ENCODE measurements at places on chromosomes 12 and 14.

- DNase-seq: no peak
Observed at GRCh38 chr12:120468325-120468820, 1.2 kb downstream of the SRSF9 start.

DNA sequence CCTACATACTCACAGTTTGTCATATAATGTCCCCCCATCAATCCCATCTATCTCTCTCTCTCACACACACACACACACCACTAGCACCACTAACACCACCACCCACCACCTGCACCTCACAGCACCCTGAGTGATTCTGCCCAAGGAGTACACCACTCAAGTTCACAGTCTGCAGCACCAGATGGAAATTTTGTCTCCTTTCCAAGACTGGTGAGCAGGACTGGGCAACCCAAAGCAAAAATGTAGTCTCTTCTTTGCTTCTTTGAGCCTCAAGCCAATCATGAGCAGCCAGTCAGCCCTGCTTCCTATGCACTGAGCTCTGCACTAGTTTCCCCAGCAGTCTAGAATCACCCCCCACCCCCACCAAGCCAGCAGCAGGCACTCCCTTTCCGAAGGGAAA lies 15.0 kb upstream of the ARMH4 start:
- DNase-seq: no peak

DNA sequence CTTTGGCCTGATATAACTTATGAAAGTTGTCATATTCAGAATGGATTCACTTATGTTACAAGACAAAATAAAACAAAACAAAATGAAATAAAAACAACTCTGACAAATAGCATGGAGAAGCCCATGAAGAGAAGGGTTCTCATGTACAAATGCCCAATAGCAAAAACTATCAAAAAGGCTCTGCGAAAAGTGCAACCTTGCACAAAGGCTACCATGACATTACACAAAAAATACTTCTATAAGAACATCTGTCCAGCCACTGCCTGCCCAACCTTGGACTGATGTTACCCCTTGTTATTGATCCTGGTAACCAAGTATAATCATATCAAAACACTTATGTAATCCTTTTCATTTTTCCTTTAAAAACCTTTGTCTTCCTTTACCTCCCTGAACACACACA lies 213.0 kb downstream of the ATP23 start:
- DNase-seq: no peak

DNA sequence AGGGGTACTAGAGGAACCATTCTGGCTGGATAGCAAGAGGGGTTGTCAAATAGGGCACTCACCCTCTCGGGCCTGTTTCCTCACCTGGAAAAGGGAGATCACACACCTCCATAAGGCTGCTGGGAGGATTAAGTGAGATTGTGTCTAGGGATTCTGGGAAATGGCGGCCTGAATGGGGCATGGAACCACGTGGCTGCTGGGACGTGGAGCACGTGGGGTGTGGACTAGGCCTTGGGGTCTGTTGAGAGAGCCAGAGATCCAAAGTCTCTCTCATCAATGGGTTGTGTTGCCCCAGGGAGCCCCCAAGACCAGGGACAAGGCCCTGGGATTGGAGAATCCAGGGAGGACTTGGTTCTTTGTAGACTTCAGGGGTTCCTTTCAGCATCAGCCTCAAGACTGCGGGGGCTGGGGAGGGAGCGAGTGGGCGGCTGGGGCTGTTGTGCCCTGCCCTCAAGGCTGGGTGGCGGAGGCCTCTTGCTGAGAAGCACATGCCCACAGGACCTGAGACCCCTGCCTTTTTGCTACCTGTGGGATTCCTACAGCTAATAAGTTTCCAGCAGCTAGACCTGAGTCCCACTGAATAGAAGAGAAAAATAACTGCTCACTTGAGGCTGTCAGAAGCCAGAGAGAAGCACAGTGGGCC lies 3.4 kb upstream of the MYL2 start:
- no peak for DNase-seq

DNA sequence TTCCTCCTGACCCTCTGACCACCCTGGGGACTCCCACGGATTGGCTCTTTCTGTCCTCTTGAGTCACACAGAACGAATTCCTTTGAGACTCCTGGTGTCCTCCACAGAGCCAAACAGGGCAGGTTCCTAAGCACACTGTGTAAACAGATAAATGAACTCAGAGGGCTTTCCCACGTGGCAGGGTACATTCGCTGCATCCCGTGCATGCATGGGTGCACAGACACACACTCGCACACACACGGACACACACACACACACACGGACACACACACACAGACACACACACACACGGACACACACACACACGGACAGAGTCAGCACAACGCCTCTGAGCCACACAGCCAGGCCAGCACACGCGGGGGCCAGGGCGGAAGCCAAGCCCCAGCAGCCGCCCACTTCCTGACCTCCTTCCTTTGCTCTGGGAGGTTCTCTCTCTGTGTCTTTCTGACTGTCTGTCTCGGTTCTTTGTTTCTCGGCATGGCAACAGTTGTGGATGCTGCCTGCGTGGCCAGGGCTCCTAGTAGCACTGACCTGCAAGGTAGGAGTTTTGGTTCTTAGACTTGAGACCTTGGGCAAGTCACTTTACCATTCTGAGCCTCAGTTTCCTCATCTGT lies 706 bp downstream of the CRACR2A start:
- peak; percentile 27 for DNase-seq

- DNase-seq: no peak
Observed at GRCh38 chr14:68541178-68541896, 251.5 kb downstream of the ZFP36L1 start.

DNA sequence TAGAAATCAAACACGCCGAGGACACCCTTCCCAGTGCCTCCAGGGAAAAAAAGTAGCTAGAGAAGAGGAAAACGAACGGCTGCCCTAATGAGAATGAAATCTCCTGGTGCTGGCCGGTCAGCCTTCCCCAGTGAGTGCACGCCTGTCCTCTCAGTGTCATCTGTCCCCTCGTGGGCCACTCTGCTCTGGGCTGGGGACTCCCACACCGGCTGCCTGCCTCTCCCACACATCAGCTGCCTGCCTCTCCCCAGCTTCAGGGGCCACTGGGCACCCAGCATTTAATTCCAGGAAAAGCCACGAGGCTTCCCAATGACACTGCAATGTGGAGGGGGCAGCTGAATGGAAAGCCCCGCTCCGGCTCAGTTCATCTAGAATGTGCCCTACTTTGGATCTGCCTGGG lies 59.0 kb downstream of the CCDC85C start:
- no peak for DNase-seq

DNA sequence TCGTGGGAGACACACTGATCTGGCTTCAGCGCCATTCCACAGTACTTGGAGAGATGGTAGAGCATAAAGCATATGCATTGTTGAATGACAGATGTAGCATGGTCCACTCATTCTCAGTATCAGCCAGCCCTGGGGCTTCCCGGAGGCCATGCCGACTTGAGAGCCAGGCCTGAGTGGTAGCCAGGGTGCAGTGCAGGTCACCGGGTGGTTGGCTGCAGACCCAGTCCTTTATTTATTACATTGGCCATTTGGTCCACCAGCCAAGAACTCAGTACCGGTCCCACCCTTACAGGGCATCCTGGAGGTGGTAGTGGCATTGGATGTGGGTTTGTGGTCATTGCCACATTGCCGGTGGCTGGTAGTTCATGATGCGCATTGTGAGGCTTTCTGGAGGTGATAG lies 121.6 kb upstream of the RTL1 start:
- no peak for DNase-seq

DNA sequence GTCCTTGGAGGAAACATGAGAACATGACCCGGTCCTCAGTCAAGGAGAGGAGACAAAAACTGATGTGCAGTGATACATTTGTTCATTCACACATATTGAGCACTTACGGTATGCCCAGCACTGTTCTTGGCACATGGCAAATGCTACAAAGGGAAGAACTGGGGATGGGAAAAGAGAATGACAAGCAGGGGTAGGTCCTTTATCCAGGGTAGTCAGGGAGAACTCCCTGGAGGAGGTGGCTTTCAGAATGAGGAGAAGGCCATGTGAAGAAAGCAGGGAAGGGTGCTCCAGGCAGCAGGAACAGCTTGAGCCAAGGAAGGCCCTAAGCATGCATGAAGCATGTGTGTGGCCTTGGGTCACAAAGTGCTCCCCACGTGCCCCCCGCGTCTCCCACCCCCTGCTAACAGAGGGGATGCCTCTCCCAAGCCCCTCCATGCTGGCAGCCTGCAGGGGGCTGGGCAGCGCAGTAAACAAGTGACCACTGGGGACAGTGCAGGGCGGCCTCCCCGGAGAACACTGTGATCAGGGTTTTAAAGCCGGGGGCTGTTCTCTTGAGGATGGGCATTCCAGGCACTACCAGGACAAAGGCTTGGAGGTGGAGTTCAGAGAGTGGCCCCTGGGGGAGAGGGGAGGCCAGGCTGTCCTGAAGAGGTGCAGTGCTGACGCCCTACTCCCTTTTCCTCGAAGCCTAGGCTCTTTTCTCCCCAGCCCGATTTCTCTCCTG lies 71.0 kb downstream of the PHETA1 start:
- no peak for DNase-seq

- DNase-seq: no peak
Observed at GRCh38 chr12:7934091-7934888, 1.7 kb downstream of the SLC2A3 start.

DNA sequence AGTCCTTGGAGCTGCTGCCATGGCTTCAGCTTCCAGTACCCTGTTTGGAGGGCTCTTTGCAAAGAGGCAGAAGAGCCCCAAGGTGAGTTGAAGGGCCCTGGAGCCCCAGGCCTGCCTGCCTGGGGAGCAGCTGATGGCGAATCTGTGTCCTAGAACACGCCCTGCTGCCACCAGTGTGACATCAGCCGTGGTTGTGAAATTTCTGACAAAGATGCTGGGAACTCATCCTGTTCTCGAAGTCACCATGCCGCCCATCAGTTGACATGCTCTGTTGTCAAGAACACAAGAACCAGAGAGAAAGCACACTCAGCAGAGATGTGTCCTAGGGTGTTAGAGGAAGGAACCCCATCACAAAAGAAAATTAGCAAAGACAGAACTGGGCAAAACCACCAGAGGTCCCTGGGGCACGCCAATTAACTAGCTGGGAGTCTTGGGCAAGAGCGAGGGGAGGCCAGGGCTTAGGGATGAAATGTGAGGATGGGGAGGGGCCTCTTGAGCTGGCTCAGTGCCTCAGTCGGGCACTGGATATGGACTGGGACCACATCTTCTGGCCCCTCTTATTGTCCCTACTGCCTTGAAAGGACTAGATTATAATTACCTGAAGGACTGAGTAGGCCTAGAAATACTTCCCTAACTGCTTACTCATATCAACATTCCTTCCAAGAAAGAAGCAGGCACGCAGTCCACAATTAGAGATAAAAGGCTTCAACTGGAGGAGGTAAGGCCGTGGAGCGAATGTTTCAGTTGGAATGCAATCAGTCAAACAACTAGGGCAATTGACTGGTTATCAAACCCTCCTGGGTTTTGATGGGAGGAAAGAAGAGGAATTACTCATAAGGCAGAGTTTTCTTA lies 163.1 kb downstream of the CACNA1C start:
- no peak for DNase-seq

GRCh38 chr12:13538136-13538535 lies 341.6 kb downstream of the EMP1 start:
- DNase-seq: no peak

DNA sequence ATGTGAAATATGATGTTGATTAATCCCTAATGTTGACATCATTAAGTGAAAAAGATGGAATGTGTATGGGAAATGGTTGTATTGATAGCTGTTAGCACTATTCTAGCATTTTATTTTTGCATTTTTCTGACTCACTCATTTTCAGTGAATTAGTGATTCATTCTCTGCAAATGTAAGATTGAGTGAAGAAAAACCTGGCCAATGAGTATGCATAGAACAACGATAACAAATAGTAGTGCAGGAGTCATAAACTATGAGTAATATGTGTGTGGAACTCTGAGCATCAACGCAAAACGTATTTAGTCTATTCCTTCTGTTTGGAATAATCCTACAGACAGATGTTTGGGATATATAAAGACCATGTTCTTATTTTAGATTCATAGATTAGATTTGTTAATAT lies 76.3 kb upstream of the RTL1 start:
- no peak for DNase-seq

- no peak for DNase-seq
Observed at GRCh38 chr12:62282057-62282774, 22.0 kb downstream of the USP15 start.

DNA sequence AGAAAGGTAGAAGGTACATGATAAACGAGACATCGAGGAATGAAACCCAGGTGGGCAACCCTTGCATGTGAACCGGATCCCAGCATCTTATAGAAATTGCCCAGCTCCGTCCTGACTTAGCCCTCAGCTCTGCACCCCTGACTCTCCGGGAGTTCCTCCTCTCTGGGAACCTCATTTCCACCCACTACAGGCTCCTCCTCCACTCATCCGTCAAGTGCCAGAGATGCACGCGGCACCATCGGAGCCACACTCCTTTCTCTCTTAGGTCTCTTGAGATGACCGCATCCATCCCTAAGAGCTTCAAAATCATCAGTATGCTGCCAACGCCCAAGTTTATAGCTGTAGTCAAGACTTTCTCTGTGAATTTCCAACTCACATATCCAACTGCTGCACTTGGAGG lies 84.7 kb downstream of the TTC7B start:
- no peak for DNase-seq

GRCh38 chr14:93986955-93987354 lies 10.1 kb upstream of the CCDC197 start:
- DNase-seq: no peak

DNA sequence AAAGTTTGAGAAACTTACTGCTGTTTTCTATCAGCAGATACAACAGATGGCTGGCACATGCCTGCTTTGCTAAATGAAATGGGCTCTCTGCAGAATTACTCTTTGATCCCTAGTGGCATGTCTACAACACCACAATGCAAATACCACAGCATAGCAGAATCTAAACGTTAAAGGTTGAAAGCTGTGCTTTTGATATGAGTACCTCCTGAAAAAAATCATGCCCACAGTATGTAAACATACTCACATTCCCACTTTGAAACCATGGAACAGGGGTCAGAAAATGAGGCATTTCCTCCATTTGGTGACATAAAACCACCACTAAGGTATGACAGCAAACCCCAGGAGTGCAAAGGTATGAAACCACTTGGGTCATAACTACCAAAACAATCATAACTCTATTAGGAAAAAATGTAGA lies 7.5 kb downstream of the WIF1 start:
- DNase-seq: no peak

DNA sequence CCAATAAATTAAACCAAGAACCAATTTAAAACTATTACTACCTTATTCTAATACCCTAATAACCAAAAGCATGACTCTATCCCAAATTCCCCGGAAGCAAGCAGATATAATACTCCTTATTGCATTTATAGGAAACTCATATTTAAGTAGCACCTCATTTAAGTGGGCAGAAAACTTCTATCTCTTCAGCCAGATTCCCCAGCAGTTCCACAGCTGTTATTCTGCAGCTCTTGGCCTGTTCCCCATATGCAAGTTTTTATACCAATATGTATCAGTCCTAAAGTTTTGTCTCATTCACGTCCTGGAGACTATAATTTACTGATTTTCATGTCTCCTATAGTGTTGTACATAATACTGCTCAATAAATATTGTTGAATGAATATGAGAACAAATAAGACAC lies 106.5 kb downstream of the MYRFL start:
- no peak for DNase-seq

- DNase-seq: no peak
Observed at GRCh38 chr14:37019488-37019887, 152.9 kb downstream of the SLC25A21 start.

- no peak for DNase-seq
Observed at GRCh38 chr12:58750484-58750883, 169.8 kb downstream of the LRIG3 start.

Measured in activated CD4-positive, alpha-beta T cell treated with anti-CD3 and anti-CD28 coated beads for 1 hour (primary cell).